Right hindlimb (tissue), 1 donor: ENCODE measurements at places on chromosomes 11 and 22.
A peak's percentile ranks its signal among the peaks of the same experiment; 100 is the strongest.

- no peak for DNase-seq
Observed at GRCh38 chr11:123588117-123588863, 66.1 kb downstream of the SCN3B start.

GRCh38 chr11:70220136-70220535, 17.0 kb downstream of the FADD start:
- no peak for DNase-seq

- no peak for DNase-seq
Observed at GRCh38 chr11:110182886-110183285, 89.7 kb downstream of the ZC3H12C start.

DNA sequence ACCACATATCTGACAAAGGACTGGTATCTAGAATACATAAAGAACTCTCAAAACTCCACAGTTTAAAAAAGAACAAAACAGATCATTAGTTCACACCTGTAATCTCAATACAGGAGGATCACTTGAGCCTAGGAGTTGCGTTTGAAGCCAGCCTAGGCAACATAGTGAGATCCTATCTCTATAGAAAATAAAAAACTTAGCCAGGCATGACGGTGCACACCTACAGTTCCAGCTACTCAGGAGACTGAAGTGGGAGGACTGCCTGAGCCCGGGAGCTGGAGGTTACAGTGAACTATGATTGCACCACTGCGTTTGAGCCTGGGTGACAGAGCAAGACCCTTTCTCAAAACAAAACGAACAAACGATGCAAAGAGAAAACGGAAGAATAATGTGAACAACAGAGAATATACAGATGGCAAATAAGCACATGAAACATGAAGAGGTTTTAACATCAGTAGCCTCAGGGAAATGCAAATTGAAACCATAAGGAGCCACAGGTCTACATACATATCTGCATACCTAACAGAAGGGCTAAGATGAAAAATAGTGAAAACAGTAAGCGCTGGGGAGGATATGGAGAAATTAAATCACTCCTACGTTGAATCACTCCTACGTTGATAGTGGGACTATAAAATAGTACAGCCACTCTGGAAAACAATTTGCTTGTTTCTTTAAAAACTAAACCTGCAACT, 70.7 kb downstream of the DGCR2 start:
- no peak for DNase-seq

DNA sequence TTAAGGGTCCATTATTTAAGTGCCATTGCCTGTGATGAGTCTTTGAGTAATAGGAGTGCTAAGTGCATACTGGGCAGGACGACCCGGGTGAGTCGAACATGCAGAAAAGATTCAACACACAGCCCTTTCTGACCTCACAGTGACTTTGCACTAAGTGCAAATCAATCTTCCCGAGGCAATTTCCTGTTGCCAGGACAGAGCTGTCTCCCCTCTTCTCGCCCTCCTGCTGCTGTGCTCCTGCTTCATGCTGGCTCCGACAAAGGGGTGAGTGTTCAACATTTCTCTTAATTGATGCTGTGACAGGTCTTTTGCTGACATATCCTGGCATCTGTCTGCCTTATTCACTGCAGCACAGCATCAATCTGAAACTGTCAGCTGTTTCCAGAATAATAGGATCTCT, 42.0 kb downstream of the MCHR1 start:
- DNase-seq, result no peak

DNA sequence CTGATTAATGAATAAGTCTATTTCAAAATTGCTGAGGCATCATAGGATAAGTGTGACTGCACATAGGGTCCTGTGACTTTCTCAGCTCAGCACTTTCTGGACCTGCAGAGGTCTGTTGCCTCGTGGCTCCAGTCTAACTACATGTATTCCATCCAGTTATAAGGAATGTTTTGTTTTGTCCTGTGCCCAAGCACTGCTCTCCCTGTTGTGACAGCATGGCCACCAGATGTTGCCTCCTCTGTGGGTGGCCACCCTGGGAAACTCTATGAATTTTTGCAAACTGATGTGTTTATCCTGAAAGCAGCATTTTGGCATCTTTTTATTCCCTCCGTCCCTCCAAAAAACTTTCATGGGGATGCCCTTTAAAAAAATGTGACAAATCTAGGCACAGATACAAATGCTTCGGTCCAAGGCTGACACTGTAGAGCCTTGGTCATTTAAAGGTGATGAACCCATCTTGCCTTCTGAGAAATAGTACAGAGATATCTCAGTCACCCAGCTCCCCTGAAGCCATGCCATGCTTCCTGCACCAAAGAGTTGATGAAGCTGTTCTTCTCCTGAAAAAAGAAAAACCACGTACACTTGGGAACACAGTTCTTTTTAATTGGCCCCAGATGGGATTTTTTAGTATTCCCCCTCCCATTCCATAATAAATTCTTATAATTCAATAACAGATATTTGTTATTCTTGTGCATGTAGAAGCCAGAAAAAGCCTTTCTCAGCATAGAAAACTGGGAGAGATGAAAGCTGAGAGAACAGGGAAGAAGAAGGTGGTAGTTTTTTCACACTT, 72.6 kb downstream of the CCDC34 start:
- no peak for DNase-seq

DNA sequence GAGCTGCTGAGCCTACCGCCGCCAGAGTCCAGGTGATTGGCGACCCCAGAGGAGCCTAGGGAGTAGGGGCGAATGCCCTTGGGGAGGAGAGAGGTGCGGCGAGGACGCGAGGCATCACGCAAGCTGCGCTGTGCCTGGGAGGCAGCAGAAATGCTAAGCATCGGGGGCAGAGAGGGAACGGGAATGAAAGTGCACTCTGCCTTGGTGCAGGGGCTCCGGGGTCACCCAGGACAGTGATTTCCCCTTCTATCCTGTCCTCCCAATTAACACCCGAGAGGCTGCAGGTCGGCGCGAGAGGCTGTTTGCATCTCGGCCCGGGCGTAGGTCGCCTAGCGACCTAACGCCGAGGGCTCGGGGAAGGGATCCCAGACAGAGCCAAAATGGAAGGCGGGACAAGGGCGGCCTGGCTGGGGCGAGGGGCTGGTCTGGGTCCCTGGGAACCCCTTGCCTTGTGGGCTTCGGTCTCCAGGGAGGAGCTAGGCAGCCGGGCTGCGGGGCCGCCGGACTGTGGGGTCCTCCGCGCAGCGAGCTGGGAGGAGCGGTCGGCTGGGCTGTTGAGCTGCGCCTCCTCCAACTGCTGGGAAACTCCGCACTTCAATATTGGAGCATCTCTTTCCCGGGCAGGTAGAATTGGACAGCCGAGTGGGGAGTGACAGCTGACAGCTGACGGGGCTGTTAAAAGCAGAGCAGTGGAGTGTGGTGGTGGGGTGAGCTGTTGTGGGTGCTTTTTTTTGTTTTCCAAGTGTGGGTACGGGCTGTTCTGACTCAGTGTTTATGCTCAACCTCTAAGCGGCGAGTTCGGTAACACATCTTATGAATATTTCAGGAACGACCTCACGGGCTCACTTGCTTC, 657 bp downstream of the ELMOD1 start:
- DNase-seq, result peak; percentile 49

GRCh38 chr11:69637941-69638871, 2.8 kb upstream of the CCND1 start:
- peak; percentile 78 for DNase-seq

- DNase-seq, result no peak
Observed at GRCh38 chr11:77052518-77052917, 14.3 kb upstream of the CAPN5 start.
